ENCODE measurements at places on chromosomes 6 and 20.

DNA sequence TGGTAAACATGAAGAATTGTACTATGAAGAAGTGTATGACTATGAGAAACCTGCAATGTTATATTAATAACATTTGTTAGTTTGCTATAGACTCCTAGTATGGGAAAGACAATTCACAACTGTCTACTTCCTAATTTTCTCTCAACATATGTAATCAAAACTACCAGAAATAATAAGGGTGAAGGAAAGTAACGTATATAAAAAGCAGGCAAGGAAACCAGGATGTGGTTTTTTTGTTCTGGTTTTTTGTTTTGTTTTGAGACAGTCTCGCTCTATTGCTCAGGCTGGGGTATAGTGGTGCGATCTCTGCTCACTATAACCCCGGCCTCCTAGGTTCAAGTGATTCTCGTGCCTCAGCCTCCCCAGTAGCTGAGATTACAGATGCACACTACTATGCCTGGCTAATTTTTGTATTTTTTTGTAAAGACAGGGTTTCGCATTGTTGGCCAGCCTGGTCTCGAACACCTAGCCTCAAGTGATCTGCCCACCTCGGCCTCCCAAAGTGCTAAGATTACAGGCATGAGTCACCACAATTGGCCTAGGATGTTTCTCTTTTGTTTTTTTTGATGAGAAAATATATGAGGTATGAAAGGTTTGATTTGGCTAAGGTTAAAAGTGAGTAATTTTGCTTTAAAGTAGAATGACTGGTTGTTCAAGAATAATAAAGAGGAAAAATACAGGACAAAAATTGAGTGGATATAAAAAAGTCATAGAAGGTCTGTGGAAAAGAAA is 83.1 kb downstream of the PTCHD4 start:
- peak; percentile 52 for DNase-seq

DNA sequence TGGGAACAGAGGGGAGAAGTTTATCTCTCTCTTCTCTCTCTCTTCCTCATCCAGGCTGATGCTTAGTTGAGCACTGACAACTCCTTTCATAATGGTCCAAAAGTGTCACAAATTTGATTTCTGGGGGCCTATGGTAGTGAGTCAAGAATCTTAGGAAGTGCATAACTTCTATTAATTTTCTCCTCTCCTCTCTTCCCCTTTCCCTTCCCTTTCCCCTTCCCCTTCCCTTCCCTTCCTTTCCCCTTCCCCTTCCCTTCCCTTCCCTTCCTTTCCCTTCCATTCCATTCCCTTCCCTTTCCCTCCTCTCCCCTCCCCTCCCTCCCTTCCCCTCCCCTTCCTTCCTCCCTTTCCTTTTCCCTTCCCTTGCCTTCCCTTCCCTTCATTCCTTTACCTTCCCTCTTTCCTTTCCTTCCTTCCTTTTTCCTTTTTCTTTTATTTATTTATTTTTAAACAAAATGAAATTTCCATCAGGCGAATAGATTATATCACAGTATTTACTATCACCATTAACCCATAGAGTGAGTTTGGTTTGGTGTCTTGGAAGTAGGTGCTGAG is 56.9 kb upstream of the JAG1 start:
- no peak for DNase-seq

GRCh38 chr6:113642714-113643406 is 214.3 kb upstream of the MARCKS start:
- DNase-seq = peak; percentile 65

- DNase-seq = no peak
Measured at GRCh38 chr6:139446138-139446715, 71.8 kb upstream of the CITED2 start.

GRCh38 chr6:61134028-61134427 is 1152.0 kb downstream of the KHDRBS2 start:
- no peak for DNase-seq

- DNase-seq = peak; percentile 59
Measured at GRCh38 chr6:144349690-144350527, 64.8 kb downstream of the UTRN start.

- DNase-seq = no peak
Measured at GRCh38 chr6:51107769-51108203, 289.1 kb downstream of the TFAP2B start.

DNA sequence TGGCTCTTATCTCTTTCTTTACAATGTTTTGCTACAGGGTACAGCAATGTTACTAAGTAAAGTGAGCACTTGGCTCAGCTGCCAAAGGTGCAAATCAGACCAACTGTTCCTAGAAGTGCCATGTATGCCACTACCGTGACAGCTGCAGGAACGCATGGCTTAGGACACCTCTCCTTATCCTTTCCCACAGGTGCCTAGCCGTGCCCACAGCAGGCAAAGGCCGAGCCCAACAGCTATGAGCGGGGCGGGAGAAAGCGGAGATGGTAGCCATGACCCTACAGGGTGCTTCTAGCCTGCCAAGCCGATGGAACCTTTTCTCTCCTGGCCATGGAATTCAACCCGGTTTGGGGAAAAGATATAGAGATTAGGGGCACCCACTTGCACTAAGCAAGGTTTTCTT is 97.1 kb downstream of the FAXC start:
- DNase-seq = no peak

- no peak for DNase-seq
Measured at GRCh38 chr20:10342152-10342551, 91.9 kb downstream of the MKKS start.

- no peak for DNase-seq
Measured at GRCh38 chr20:6618051-6618450, 149.4 kb upstream of the BMP2 start.

DNA sequence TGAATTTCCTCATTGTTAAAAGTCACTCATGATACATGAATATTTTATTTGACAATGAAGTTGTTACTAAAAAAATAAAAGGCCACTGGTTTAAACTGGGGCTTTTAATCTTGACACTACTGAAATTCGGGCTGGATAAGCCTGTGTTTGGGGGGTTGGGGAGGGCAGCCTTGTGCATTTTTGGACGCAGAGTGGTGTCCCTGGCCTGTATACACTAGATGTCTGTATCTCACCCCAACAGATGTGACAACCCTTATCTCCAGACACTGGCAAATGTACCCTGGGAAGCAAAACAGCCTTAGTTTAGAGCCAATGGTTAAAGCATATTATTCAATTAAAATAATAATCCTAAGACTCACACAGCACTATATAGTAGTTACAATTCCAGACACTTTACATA is 24.8 kb downstream of the MAN1A1 start:
- no peak for DNase-seq

GRCh38 chr6:1765160-1765903 is 155.6 kb downstream of the FOXC1 start:
- no peak for DNase-seq

GRCh38 chr6:117740605-117741004 is 65.3 kb downstream of the NUS1 start:
- no peak for DNase-seq

DNA sequence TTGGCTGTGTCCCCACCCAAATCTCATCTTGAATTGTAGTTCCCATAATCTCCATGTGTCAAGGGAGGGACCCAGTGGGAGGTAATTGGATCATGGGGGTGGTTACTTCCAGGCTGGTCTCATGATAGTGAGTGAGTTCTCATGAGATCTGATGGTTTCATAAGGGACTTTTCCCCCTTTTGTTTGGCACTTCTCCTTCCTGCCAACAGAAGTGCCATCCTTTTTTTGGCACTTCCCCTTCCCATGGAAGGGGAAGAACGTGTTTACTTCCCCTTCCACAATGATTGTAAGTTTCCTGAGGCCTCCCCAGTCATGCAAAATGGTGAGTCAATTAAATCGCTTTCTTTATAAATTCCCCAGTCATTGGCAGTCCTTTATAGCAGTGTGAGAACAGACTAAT is 18.0 kb upstream of the PI3 start:
- no peak for DNase-seq

DNA sequence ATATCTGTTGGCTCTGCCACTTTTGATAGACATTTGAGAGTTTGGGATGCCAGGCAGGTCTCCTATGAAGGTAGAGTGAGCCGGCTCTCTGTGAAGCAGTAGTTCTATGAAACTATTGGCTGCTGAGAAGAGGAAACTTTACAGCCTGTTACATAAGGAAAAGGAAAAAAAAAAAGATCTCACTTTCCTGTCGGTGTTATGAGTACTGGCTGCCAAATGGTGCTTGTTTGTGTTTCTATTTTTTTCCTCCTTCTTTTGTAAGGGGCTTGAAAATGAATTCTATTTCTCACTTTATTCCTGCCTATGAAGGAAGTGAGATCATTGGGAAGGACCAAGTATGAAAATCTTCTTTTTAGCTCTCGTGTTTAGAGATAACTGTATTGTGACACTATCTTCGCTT is 73.1 kb upstream of the CLDN20 start:
- DNase-seq = no peak

- no peak for DNase-seq
Measured at GRCh38 chr6:167572841-167573271, 248.0 kb downstream of the TTLL2 start.

GRCh38 chr20:41848180-41848579 is 230.0 kb upstream of the CHD6 start:
- no peak for DNase-seq

DNA sequence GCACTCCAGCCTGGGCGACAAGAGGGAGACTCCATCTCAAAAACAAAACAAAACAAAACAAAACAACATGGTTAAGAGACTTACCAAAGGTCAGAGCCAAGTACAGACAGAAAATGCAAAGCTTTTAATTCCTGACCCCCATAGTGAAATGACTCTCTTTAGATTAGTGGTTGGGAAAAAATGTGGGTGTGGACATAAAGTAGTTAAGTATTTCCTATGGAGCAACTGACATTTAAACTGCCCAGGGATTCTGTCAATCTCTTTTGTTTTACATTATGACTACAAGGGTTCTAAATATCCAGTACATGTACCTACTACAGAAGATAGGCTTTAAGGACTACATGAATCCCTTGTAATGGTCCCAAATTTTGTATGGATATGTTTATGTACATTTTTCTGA is 75.1 kb downstream of the IRAK1BP1 start:
- DNase-seq = no peak

DNA sequence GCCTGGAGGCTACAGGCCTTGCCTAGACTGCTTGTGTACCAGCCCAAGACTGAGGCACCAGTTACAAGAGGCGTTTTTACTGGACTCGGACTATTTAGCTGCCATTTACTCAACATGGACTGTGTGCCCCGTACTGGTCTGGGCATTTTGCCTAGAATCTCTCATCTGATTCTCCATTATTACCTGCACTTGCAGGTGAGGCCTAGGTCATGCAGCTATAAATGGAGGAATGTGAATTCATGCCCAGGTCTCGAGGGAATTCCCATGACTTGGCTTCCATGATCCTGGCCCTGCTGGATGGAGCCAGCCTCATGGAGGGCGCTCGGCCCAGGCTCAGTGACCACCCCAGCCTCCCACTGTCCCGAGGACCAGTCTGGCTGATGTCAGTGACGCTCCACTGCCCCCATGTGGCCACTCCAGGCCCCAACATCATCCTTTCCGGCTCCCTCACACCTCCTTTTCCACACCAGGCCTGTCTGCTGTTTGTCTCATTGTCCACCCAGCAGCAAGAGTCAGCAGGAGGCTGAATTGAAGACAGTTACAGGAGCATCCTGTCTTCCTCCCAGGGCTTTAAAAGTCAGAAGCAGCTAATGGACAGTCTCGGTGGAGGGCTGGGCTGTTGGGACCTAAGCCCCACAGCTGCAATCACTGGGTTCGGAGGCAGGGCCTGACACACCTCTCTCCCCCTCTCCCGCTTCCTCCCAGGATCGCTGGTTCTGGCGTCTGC is 8.7 kb downstream of the MMP24OS start:
- no peak for DNase-seq

DNA sequence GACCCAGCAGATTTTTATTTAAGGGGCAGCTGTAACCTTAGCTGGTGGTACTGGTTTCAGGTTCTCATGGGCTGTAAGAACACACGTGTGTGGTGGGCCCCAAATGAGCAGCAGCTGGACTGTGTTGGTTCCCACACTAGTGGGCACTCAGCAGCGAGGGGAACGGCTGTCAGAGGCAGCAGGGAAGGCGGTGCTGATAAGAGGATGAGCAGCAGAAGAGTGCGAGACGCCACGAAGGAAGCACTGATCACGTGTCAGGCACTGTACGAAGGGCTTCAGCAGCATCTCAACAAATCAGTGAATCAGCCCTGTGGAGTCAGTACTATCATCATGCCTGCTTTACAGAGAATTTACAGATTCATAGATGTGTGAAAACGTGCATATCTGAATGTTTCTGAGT is 41.0 kb upstream of the EMILIN3 start:
- no peak for DNase-seq

GRCh38 chr6:12576389-12576788 is 140.2 kb upstream of the PHACTR1 start:
- no peak for DNase-seq

- DNase-seq = peak; percentile 16
Measured at GRCh38 chr6:132698608-132699007, 15.2 kb downstream of the VNN1 start.

DNA sequence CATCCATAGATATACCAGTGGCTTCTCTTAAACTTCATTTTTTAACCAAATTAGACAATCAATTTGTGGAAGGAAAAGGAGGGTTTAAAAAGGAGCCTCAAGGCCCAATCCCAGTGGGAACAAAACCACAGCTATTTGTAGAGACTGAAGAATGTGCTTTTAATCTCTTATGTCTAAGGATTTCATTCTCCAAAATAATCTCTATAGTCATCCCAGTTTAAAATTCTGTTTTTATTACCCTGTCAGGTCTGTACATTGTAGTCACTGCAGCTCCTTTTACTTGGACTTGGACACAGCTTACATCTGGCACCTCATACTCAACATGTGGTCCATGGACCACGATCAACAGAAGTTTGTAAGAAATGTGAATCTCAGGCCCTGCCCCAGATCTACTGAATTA is 152.1 kb upstream of the STMND1 start:
- DNase-seq = no peak

DNA sequence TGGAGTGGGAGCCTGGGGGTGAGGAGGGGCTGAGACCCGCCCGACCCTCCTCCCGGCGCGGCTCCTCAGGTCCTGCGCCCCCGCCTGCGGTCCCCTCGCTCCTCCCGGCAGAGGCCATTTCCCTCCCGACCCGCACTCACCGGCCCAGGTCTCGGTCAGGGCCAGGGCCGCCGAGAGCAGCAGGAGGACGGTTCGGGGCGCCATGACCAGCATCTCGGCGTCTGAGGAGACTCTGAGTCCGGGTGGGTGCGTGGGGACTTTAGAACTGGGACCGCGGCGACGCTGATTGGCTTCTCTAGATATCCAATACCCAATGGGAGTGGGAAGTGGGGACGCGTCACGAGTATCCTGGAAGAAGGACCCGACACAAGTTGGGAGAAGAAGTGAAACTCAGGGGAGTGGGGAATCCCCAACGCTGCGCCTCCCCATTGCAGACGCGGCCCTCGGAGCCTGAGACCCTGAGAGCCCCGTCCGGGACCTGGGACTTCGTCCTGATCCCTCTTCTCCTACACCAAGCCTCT is at the start of gene HLA-B:
TSS of gene HLA-B (minus strand) at position 234 of the 521 bp plus-strand sequence. CDS start at position 213, 21 bp downstream.
- DNase-seq = peak; percentile 88

- DNase-seq = no peak
Measured at GRCh38 chr20:62404112-62404665, 2.9 kb downstream of the CABLES2 start.

All from GM06990 (cell line).